ENCODE measurements at places on chromosomes 5 and 9.

DNA sequence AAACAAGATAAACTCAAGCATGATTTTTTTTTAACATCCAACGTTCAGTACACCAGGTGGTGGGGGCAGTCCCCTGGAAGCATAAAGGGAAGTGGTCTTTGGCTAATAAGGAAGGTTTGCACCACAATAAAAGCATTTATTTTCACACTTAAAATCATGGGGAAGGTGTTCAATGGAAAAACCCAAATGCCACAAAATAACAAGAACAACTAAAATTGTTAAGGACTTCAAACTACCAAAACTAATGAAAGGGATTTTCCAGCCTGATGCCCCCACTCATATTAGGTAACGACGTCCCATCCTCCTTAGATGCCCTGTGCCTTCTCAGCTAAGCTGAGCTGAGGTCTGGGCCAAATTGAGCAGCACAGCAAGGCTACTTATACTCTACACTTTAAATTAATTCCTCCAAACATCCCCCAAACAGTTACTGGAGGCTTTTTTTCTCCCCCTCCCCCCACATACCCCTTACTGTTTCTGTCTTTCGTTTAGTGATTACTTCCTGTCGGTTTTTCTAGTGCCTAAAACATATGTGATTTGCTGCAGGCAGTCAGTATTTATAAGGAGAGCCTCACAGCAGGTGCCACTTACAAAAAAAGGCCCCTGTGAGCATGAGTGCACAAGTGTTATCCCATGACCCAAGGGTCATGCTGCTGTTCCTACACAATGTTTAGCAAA is 259.7 kb upstream of the ZNF608 start:
- DNase-seq, result no peak

DNA sequence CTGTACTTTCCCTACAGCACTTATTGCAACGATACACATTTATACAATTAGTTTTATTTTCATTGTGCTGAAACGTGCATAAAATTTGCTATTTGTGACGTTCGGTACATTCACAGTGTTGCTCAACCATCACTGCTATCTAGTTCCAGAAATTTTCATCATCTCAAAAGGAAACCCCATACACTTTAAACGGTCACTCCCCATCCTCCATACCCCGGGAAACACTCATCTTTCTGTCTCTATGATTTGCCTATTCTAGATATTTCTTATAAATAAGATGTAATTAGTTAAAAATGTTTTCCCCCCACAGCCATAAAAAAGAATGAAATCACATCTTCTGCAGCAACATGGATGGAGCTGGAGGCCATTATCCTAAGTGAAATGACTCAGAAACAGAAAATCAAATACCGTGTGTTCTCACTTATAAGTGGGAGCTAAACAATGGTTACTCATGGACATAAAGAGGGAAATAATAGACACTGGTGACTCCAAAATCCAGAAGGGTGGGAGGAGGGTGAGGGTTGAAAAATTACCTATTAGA is 40.2 kb upstream of the TEX48 start:
- DNase-seq, result no peak

- no peak for DNase-seq
Observed at GRCh38 chr5:135833961-135834638, 363 bp upstream of the SLC25A48 start.

- no peak for DNase-seq
Observed at GRCh38 chr5:140857177-140857986, 1.7 kb downstream of the PCDHA10 start.

DNA sequence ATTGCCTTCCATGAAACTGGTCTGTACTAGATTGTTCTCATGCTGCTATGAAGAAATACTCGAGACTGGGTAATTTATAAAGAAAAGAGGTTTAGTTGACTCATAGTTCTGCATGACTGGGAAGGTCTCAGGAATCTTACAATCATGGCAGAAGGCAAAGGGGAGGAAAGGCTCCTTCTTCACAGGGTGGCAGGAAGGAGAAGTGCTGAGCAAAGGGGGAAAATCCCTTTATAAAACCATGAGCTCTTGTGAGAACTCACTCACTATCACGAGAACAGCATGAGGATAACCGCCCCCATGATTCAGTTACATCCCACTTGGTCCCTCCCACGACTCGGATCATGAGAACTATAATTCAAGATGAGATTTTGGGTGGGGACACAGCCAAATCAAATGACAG is 163.2 kb downstream of the RFK start:
- no peak for DNase-seq

DNA sequence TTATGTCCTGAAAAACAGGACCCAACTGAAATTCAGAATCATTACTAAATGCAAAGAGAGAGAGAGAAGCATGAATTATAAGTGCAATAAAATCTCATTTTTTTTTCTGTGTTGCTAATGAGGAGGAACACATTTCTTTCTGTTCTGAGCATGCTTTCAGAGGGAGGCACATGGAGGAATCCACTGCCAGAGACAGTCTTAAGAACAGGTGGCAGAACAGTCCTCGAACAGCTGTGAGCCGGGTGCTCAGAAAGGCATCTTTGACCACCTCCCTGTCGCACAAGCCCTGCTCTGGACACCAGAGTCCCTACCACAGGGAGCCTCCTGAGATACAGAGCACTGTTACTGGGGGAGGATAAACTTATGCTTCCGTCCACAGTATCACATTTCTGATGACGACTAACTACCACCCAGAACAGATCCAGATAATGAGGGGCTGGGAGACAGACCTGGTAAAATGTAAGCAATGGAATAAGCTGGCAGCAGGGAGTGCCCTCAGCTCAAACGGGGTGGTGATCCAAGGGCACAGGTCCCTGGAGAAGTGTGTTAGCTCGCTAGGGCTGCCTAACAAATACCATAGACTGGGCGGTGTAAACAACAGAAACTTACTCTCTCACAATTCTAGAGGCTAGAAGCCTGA is 134.0 kb downstream of the SLC1A3 start:
- DNase-seq, result no peak

- no peak for DNase-seq
Observed at GRCh38 chr5:80119372-80119771, 84.2 kb downstream of the THBS4 start.

DNA sequence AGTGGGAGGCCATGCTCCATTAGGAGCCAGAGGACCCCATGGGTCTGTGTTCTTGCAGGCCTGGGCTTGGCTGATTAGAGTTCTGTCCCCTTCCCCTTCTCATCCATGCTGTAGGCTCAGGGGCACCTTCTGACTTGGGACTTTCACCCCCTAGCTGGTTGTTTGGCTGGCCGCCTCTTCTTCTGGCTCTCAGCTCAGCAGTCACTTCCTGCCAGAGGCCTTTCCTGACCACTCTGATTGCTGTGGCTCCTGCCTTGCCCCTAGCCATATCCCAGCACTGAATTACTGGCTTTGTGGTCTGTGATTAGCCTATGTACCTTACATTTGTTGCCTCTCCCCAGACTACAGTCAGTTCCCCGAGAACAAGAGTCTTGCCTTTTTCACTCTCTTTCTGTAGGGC is 14.6 kb downstream of the ENTREP1 start:
- DNase-seq, result no peak

- DNase-seq, result no peak
Observed at GRCh38 chr5:14006823-14007520, 62.5 kb upstream of the DNAH5 start.

GRCh38 chr9:89477811-89478630 is 19.9 kb downstream of the SEMA4D start:
- DNase-seq, result no peak

GRCh38 chr5:133754575-133755169 is 142.3 kb upstream of the FSTL4 start:
- DNase-seq, result no peak

GRCh38 chr5:139368613-139369012 is 14.5 kb downstream of the SLC23A1 start:
- no peak for DNase-seq

DNA sequence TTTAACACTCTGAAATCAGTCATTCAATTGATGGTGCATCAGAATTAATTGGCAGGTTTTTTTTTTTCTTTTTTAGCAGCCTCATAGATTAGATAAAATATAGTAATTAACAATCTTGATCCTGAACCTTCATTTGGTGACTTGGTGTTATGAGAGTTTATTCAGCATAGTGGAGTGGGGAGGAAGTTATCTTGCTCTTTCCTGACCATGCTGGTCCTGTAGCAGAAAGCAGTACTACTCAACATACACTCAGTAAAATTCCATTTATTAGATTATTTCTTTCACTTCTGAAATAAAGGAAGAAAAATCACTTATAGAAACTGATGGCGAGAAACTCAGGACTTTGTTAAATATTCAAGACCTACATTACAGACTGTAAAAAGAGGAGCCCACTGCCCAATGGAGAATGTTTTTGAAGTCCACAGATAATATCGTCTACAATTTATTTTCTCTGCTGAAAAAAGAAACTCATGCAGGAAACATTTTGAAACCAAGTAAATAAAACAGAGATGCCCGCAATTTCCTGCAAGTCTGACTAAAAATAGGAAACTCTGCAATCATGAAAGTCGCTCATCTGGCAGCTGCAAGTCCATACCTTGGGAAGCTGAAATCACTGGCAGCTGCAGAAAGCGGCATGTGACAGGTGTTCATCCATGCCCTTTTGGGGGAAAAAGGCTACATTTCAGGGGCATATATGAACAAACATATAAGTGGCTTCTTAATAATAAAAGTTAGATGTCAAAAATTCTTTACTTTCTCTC is 233.2 kb upstream of the RFX3 start:
- DNase-seq, result no peak

GRCh38 chr9:27483576-27483975 is 40.5 kb upstream of the IFNK start:
- DNase-seq, result no peak

- no peak for DNase-seq
Observed at GRCh38 chr5:439181-439580, 3.8 kb upstream of the EXOC3 start.

- DNase-seq, result no peak
Observed at GRCh38 chr9:89548071-89548638, 50.2 kb upstream of the SEMA4D start.

GRCh38 chr9:120926397-120926928 is at the start of gene TRAF1:
TRAF1 (minus strand) TSS chr9:120926796; CDS start chr9:120926075, 721 bp downstream.
- no peak for DNase-seq

DNA sequence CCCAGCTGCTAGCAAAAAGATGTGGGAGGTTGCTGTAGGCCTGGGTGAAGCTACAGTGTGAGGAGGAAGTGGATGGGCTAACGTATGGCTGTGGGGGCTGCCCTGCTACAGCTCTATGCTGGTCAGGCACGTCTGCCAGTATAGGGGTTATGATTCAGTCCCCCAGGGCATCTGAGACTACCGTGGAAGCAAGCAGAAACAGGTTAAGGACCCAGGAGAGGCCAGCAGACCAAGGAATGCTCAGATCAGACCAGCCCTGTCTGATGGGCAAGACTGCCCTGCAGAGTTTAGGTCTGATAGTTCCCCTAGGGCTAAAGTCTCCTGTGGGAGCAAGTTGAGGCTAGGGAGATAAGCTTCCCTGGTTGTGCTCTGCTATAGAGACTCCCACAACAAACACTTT is 416.1 kb upstream of the CTNND2 start:
- no peak for DNase-seq

- no peak for DNase-seq
Observed at GRCh38 chr5:33944543-33945132, 8.5 kb downstream of the RXFP3 start.

DNA sequence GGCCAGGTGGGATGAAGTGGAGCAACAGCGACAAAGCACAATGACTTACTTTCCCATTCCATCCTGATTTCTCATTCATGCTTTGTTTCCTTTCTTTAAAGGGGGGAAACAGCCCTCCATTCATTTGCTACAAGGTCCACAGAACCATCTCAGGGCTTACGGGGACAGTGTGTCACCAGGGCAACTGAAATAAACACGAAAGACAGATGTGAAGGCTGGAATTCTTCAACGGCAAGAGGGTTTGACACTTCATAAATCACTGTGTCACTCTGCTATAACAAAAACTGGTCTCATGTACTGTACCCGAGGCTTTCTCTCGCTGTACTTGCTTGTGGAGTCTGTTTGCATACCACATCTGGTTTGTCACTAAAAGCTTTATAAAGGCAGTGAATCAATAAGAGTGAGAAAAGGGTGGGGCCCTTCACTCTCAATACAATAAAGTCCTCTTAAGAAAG is 150.8 kb downstream of the EFNA5 start:
- DNase-seq, result no peak

DNA sequence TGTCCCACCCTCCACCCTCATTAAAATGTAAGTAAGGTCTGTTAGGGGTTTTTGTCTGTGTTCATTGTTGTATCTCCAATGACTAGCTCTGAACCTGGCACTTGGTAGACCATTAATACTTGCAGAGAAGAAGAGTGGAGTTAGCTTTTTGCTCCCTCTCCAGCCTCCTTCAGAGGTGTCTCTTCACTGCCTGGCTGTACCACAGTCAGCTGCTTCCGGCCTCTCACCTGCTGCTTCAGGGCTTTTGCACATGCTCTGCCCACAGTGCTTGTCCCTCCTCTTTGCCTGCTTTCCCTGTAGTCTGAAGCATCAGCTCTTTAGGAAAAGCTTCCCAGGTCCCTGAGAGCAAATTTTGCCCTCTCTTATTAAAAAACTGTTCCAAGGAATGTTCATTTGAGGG is 83.6 kb downstream of the SNX24 start:
- DNase-seq, result no peak

- DNase-seq, result no peak
Observed at GRCh38 chr9:133696071-133696472, 42.1 kb downstream of the SARDH start.

GRCh38 chr9:6887051-6887450 is 129.3 kb downstream of the KDM4C start:
- no peak for DNase-seq

GRCh38 chr5:144156767-144157171 is 13.7 kb downstream of the YIPF5 start:
- no peak for DNase-seq

DNA sequence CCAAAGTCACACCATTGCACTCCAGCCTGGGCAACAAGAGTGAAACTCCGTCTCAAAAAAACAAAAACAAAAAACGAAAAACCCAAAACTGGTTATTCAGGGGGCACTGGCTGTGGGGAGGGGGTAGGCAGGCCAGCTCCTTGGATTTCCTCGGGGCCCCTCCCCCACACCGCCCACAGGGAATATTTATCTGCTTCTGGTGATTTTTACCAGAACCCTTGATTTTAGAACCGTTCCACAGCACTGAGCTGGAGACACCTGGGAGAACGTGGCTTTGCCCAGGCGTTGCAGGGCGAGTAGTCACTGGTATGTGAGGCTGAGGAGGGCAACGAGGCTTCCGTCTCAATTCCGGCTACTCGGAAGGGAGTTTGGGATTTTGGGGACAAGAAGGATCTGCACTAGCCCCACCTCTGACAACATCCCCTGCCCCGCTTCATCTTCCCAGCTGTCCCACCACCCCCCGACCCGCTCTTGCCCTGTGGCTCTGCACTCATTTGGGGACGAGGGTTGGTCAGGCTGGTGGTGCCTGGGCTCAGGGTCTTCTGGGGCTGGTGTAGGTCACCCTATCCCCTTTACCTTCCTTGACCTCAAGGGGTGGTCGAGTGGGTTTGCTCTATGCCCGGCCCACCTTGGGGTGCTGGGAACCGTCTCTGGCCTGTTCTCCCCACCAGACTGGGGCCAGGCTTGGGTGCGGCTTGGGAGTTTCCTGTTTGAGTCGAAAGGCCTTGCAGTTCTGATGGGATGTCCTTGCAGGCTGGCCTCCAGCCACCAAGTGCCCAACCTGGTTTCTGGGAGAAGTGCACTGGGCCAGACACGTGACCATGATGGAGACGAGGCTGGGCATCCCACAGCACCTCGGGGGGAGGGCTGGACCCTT is 3.5 kb downstream of the AHRR start:
- DNase-seq, result no peak

GRCh38 chr5:54301220-54301619 is 9.2 kb downstream of the ARL15 start:
- DNase-seq, result no peak

GRCh38 chr5:153623751-153624450 is 133.4 kb downstream of the GRIA1 start:
- no peak for DNase-seq
